T-helper 1 cell (primary cell): ENCODE measurements at places on chromosomes 11 and 22.

DNA sequence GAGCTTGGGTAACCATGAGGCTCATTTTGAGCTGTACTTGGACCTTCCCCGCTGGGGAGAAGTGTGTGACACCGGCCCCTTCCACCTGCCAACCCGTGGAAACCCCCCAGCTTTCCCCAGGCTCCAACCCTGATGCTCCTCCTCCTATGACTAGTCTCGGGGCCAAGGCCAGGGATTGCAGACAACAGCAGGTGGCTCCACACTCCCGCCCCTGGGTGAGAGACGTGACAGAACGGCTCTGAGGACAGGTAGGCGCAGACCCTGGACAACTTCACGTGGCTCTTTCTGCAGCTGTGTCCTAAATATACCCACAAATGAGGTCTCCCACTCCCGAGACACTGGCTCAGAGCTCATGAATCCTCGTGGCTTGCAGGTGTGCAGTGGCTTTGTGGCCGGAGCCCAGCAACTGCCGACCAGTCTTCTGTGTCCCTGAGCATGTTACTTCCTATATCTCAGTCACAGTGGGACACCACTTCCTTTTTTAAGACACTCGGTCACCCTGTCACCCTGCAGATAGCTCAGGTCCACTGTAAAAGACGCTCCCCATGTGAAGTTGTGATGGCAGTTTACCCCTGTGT lies 55.2 kb downstream of the NECTIN1 start:
- DNase-seq = no peak

- DNase-seq = no peak
Observed at GRCh38 chr11:62034036-62034338, 66.6 kb upstream of the FTH1 start.

GRCh38 chr11:9606809-9607510 lies 33.5 kb downstream of the WEE1 start:
- no peak for DNase-seq

GRCh38 chr11:132402071-132402684 lies 1031.8 kb downstream of the NTM start:
- DNase-seq = no peak

GRCh38 chr11:73152086-73152853 lies 10.2 kb upstream of the FCHSD2 start:
- no peak for DNase-seq

GRCh38 chr11:10579700-10580099 lies 11.2 kb upstream of the LYVE1 start:
- DNase-seq = no peak

DNA sequence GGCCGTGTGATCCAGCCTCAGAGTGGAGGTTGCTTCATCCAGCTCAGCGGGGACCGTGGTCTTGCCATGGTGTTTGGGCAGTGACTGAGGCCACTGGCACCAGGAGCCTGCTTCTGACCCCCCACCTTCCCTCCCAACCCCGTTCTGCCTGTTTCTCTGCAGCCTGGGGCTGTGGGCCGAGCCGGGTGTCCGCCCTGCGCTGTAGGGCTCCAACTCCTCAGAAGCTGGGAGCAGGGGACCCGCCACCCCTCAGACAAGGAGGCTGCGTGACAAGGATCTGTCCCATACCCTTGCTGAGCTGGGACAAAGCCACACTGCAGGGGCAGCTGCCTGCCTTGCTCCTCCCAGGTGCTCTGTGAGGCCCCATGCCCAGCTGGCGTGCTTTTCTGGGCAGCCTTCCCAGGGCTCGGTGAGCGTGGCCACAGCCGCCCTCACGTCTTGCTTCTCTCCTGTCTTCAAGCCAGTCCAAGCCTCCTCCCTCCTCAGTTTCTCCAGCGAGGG lies 11.7 kb upstream of the ARFGAP3 start:
- no peak for DNase-seq

DNA sequence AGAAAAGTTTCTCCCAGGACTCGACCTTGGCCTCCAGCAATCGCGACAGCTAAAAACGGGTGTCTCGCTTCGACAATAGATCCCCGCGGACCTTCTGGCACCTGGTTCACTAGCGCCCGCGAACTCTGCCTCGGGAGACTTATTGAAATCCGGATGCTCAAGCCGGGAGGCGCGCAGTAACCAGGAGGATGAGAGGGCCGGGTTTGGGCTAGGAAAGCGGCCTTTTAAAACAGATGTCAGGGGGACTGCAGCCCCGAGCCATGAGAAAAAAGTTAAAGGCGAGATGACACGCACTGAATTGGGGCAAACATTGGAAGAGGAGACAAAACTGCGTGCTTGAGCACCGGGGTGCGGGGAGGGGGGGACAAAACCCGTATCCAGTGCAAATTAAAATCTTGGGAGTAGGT lies 637 bp upstream of the ZBTB16 start:
- DNase-seq = no peak

- peak; percentile 59 for DNase-seq
Observed at GRCh38 chr11:65498042-65498726, 661 bp upstream of the MALAT1 start.

DNA sequence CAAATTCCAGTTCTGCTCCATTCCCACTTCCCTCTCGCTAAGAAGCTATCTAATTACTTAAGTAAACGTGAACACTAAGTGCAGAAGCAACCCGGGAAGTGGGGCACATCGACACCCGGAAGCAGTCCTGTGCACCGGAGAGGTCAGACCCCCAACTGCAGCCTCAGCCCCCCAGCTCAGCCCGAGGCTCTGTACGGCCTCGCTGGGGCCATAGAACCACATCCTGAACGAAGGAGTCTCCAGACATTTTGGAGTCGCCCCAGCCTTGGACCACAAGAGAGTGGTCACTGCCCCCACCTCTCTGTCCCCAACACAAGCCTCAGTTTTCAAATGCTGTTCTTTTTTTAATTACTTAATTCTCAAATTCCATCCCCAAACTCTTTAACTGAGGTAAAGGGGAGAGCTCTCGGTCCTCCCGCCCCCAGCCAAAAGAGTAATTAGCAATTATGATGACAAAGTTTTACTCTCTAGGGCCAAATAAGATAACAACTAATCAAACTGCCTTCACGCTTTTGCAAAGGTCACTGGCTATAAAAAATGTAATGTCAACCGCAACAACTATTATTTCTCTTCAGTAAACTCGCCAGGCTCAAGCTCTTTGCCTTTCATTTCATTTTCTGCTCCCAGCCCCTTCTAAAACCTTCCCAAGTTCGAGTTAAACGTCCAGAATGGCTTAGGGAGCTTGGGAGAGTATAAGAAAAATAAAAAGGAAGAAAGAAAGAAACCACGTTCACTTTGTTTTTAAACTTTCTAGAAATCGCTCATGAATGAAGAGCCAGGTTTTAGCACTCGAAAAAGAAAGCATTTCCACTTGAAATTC lies 2.2 kb downstream of the PAX6 start:
- DNase-seq = no peak

GRCh38 chr11:61142424-61142823 lies 18.8 kb downstream of the VPS37C start:
- DNase-seq = no peak

GRCh38 chr11:22671751-22672150 lies 5.3 kb downstream of the GAS2 start:
- no peak for DNase-seq

DNA sequence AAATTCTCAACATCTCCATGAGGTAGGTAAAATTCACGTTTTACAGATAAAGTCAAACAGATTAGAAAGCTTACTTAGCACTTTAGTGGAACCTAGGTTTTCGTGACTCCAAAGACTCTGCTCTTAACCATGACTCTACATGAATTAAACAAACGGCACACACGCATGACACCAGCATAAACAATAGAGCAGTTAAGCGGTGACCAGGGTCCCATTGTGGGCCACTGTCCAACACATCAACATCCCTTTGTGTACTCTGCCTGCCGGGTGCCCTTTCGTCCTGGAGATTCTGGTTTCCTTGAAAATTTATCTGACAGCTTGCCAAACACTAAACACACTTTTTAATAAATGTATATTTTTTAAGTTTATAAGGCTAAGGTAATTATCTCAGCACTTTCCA lies 941.7 kb downstream of the OPCML start:
- no peak for DNase-seq

DNA sequence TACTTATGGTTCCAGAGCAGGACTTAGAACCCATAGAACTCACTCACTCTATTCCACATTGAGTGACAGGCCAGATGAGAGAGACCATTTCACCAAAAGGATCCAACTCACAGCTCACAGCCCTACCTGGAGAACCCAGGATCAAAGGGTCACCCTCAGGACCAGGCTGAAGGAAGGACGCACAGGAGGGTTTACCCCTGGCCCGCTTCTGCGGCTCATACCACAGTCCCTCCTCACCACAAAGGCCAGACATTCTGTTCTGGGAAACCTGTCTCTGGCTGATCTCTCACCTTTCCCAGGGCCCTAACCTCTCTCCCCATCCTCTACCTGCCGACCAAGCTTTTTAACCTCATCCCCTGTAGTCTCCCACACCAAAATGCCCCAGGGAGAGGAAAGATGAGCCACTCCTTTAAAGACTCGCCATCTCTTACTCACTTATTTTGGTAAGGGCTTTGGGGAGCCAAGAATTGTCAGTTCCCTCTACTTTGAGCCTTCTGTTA lies 4.7 kb downstream of the FOSL1 start:
- DNase-seq = no peak

GRCh38 chr11:79485694-79486093 lies 44.9 kb upstream of the TENM4 start:
- DNase-seq = no peak

- no peak for DNase-seq
Observed at GRCh38 chr11:19912958-19913892, 200.6 kb downstream of the NAV2 start.

DNA sequence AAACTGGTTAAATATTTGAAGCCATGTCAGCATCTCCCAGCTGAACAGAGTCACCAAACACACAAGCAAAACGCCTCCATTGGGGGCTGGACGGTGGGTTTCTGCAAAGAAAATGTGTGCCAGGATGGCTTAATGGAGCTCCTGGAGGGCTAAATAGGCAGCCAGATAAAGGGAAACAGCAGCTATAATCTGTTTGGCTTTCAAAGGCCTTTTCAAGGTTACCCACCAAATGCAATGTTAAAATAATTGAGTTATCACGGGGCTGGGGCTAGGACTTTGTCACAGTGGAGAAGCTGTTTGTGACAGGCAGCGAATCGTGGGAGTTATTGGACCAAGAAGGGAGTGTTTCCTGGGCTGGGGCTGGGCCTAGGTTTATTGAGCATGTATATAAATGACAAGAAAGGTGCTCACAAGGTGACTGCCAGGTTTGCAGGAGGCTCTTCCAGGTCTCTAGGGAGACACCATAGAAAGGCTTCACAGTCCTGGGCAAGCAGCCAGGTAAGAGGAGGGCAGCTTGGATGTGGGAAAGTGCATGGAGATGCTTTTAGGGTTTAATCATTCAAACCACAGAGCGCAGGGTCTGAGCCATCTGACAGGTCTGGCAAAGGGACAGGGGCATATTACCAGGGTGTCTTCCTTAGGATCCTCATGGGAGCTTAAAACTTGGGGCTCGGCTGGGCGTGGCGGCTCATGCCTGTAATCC lies 28.3 kb downstream of the GRIK4 start:
- DNase-seq = no peak

- DNase-seq = no peak
Observed at GRCh38 chr11:124793466-124794278, 6.5 kb downstream of the MSANTD2 start.

GRCh38 chr11:95253141-95253540 lies 22.1 kb upstream of the SESN3 start:
- no peak for DNase-seq

GRCh38 chr11:85423316-85423715 lies 203.8 kb downstream of the DLG2 start:
- no peak for DNase-seq

DNA sequence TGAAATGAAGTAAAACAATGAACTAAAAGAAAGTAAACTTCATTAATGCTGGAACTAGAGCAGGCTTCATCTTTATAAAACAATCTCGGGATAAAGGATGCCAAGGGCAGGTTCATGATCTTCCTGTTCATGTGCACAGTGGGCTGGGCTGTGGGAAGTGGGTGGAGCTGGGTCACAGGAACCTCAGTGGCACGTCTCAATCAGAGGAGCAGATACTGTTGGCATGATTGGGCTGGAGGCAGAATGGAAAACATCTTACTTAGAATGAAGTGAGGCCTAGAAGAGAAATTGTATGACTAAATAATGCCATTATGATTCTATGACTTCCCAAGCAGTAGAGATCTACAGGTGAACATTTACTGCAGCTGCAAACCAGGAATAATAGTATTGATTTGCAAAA lies 45.4 kb upstream of the CALCB start:
- DNase-seq = no peak

DNA sequence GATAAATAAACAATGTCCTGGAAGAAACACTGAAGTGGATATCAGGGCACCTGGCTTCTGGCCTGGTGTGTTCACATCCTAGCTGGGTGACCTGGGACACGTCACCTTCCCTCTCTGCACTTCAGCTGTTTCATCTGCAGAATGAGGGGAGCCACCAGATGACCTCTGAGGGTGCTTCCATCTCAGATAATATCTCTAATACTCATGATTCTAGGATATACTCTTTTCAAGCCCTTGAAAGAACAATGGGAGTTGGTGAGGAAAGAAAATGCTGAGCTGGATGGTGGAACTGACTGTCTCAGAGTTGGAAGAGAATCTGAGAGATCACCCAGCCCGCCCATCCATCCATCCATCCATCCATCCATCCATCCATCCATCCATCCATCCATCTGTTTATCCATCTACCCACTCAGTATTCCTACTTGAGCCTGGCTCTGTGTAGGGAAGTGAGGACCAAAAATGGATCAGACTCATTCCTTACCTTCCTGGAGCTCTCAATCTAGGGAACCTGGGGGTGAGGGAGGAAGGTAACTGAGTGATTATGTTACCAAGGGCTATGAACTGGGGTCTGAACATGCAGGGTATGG lies 28.2 kb upstream of the LIPT2 start:
- DNase-seq = no peak
